ENCODE measurements at places on chromosomes 11 and 22. TPM values are rescaled to one million over a fixed set of nuclear protein-coding genes. Genes with fewer than 3 reads are reported as not detected.

KIRREL3 gene
- total RNA-seq, result not detected

HPX gene
- 1.7 TPM for total RNA-seq

CYP2D6 gene
- 9.6 TPM for total RNA-seq

DNA sequence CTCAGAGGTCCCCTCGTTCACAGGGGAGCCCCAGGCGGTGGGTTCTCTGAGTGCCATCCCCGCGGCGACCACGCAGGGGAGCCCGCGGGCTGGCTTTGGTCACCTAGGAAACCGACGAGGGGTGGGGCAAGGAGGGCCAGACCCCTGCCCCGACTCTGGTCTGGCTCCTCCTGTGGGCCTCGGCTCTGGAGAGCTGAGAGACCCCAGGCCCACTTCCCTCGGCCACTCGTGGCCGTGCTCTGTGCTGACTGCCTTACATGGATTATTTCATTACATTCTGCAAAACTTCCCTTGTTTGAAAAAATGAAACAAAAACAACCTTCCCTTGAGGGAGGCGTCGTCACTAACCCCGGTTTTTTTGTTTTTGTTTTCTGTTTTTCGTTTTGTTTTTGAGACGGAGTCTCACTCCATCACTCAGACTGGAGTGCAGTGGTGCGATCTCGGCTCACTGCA is 15.1 kb upstream of the CYTH4 start:
- H3K4me1 ChIP-seq, result peaks cover 29% of the 10 kb centered on the region
- H3K4me3 ChIP-seq, result peak overlapping the region; percentile 87
- peak; percentile 68 for DNase-seq
- H3K27me3 ChIP-seq, result no peaks in the 10 kb centered on the region
- peak overlapping the region; percentile 98 for H3K27ac ChIP-seq

- DNase-seq, result no peak
- H3K27ac ChIP-seq, result no peak overlapping the region
- peaks cover 34% of the 10 kb centered on the region for H3K27me3 ChIP-seq
- H3K4me1 ChIP-seq, result no peaks in the 10 kb centered on the region
- no peak overlapping the region for H3K4me3 ChIP-seq
Measured at GRCh38 chr11:119473226-119473625, 50.3 kb upstream of the THY1 start.

DNA sequence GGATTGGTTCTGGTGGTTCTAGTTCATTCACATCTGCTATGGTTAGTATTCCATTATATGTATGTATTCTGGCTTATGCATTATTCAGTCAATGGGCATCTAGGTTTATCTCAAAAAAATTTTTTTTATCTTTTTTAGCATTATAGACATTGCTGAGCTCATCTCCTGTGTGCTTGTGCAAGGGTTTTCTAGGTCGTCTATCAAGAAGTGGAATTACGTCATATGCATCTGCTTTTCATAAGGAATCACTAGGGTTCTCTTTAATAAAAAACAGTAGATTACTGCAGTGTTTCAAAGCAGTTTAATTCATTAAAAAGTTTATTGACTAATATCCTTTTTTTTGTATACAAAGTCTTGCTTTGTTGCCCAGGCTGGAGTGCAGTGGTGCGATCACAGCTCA is 21.3 kb downstream of the TBC1D22A start:
- no peak overlapping the region for H3K4me3 ChIP-seq
- peaks cover 22% of the 10 kb centered on the region for H3K36me3 ChIP-seq
- no peaks in the 10 kb centered on the region for H3K27me3 ChIP-seq
- no peak for DNase-seq
- peak overlapping the region; percentile 32 for H3K27ac ChIP-seq

DNA sequence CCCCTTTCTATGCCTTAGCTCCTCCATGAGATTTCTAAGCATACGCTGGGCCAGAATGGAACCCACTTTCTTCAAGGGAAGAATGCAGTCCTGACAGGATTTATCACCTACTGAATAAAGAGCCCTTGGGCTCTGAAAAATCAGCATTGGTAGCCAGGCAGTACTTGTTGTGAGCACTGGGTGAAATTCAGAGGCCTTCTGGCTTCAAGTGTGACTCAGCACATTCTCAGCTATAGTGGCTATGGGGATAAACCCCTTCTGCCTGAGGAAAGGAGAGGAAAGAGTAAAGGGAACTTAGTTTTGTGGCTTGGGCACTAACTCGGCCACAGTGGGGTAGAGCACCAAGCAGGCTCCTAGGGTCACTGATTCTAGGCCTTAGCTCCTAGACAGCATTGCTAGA is 574.8 kb downstream of the JRKL start:
- H3K36me3 ChIP-seq, result no peaks in the 10 kb centered on the region
- no peak for DNase-seq
- H3K27ac ChIP-seq, result no peak overlapping the region
- no peak overlapping the region for H3K4me3 ChIP-seq
- H3K4me1 ChIP-seq, result no peaks in the 10 kb centered on the region

- no peaks in the 10 kb centered on the region for H3K4me1 ChIP-seq
- no peak overlapping the region for H3K4me3 ChIP-seq
- no peak overlapping the region for H3K27ac ChIP-seq
Measured at GRCh38 chr11:32374261-32374711, 61.1 kb downstream of the WT1 start.

DNA sequence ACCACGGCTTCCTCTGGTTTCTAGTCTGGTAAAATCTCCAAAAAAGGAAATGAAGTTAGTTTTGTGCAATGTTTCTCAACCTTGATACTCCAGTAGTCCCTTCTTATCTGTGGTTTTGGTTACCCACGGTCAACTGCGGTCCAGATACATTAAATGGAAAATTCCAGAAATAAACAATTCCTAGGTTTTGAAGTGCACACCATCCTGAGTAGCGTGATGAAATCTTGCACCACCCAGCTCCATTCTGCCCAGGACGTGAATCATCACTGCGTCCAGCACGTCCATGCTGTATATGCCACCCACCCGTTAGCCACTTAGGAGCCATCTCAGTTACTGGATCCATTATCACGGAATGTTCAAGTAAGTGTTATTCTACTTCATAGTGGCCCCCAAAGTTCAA is 117.0 kb downstream of the FBXO7 start:
- no peaks in the 10 kb centered on the region for H3K4me1 ChIP-seq
- no peak for DNase-seq
- no peak overlapping the region for H3K4me3 ChIP-seq
- peaks cover 9% of the 10 kb centered on the region for H3K27me3 ChIP-seq
- no peaks in the 10 kb centered on the region for H3K36me3 ChIP-seq
- H3K27ac ChIP-seq, result no peak overlapping the region

GRCh38 chr11:47924184-47924691 is 56.1 kb upstream of the PTPRJ start:
- H3K27me3 ChIP-seq, result no peaks in the 10 kb centered on the region
- peak overlapping the region; percentile 44 for H3K27ac ChIP-seq
- H3K4me3 ChIP-seq, result no peak overlapping the region
- H3K36me3 ChIP-seq, result no peaks in the 10 kb centered on the region
- H3K4me1 ChIP-seq, result peaks cover 29% of the 10 kb centered on the region
- DNase-seq, result no peak

DNA sequence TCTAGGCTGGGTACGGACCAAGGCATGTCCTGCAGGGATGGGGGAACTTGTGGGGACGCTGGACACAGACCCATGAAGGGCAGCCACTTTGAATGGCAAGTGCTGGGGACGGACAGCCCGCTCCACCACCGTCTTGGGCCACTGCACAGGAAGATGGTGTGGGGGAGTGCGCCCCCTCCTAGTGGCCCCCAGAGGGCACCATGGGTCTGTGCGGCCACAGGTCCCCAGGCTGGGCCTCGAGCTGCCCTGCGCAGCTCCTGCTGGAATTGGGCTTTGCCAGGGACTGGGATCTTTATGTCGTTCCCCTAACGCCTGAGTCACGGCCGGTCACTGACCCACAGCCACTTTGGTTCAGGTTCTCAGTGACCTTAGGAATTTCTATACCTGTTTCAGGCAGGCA is 44.4 kb downstream of the NAT10 start:
- peaks cover 12% of the 10 kb centered on the region for H3K4me1 ChIP-seq
- H3K27me3 ChIP-seq, result no peaks in the 10 kb centered on the region
- H3K27ac ChIP-seq, result no peak overlapping the region
- DNase-seq, result no peak
- H3K36me3 ChIP-seq, result peaks cover 53% of the 10 kb centered on the region
- H3K4me3 ChIP-seq, result no peak overlapping the region

DNA sequence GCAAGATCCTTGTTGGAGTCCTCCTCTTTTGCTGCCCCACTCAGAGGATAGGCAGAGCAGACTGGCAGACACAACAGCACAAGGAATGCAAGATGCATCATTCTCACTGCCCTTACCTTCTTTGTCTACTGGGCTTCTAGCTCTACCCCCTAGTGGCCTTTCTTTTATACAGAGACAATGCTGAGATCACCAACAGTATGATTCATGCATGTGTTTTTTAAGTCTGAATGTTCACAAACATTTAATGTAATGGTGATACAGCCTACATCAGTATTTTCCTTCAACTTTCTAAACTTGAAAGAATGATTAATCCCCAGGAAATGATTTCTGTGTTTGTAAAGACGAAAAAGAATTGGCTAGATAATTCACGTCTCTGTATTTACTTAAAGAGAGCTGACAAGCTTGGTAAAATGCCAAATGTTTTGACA is at the start of gene MMP10:
Gene MMP10 (minus strand): TSS at position 138 of the 428 bp plus-strand sequence. CDS start 37 bp downstream, at position 101.
- H3K4me1 ChIP-seq, result no peaks in the 10 kb centered on the region
- H3K27ac ChIP-seq, result no peak within 1 kb of the TSS
- no peaks in the 10 kb centered on the region for H3K36me3 ChIP-seq

DNA sequence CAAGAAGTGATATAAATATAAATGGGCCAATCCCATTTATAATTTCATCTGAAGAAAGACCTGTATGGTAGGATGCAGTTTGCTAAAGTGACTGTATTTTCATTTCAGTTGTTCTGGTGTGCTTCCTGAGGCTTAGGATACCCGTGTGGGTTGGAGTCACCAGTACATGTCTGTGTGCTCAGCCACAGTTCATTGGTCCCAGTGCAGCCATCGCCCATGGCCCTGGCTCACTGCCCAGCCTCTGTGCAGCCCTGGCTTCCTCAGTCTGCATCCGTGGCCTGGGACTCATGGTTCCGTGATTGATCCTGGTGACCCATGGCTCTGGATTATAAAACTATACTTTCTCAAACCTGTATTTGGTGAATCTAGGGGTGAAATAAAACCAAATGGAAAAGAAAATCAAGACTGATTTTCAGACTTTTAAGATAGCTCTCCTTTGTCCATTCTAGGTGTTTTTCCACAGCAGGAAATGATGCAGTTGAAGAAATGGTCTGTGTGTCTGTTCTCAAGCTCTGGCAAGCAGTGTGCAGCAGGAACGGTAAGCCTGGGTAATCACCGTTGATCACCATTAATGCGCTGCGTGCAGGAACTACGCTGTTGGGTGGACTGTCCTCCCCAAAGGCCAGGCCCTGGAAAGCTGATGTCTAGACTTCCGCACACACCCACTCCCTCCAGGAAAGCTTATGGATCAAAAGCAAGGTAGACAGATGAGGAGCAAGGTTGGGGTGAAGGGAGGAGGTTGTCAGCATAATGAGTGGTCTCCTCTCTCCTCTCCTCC is 27.2 kb downstream of the TTC12 start:
- peaks cover 5% of the 10 kb centered on the region for H3K36me3 ChIP-seq
- H3K27me3 ChIP-seq, result no peaks in the 10 kb centered on the region
- no peaks in the 10 kb centered on the region for H3K4me1 ChIP-seq
- no peak overlapping the region for H3K4me3 ChIP-seq
- no peak for DNase-seq

- DNase-seq, result no peak
- no peak overlapping the region for H3K4me3 ChIP-seq
- no peaks in the 10 kb centered on the region for H3K27me3 ChIP-seq
- H3K36me3 ChIP-seq, result peaks cover 65% of the 10 kb centered on the region
- H3K27ac ChIP-seq, result no peak overlapping the region
Measured at GRCh38 chr11:64202992-64203391, 3.5 kb upstream of the FERMT3 start.

DNA sequence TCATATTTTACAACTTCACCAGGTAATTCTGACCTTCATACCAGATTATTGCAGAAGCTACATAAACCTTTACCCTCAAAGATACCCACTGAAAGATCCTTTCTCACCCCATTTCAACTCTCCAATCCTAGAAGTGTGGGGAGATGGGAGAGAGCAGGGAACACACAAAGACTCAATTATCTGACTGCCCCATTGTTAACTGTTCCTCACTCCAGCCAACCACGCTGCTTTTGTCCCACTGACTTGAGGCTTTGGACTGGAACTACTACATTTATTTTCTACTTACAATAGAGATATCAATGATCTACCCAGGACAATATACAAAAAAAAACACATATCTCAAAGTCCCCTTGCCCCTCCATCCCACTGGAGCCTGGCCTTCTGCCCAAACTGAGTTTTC is 44.7 kb upstream of the SLN start:
- H3K36me3 ChIP-seq, result peaks cover 10% of the 10 kb centered on the region
- H3K27ac ChIP-seq, result no peak overlapping the region
- H3K4me1 ChIP-seq, result no peaks in the 10 kb centered on the region

DNA sequence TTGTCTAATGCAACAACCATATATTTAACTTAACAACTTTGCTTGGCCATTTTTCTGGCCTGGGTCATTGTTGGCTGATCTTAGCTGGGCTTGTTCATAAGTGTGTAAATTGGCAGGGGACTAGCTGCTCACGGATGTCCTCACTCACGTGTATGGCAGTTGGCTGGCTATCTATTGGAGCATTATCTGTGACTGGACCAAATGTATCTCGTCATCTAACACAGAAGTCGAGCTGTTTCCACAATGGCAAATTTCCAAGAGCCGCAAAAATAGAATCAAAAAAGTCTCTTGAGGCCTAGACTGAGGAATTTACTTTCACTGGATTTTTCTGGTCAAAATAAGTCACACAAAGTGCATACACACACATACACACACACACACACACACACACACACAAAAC is 893.3 kb downstream of the FAM181B start:
- H3K4me3 ChIP-seq, result no peak overlapping the region
- H3K27ac ChIP-seq, result no peak overlapping the region
- H3K4me1 ChIP-seq, result peaks cover 8% of the 10 kb centered on the region
- no peaks in the 10 kb centered on the region for H3K27me3 ChIP-seq

DNA sequence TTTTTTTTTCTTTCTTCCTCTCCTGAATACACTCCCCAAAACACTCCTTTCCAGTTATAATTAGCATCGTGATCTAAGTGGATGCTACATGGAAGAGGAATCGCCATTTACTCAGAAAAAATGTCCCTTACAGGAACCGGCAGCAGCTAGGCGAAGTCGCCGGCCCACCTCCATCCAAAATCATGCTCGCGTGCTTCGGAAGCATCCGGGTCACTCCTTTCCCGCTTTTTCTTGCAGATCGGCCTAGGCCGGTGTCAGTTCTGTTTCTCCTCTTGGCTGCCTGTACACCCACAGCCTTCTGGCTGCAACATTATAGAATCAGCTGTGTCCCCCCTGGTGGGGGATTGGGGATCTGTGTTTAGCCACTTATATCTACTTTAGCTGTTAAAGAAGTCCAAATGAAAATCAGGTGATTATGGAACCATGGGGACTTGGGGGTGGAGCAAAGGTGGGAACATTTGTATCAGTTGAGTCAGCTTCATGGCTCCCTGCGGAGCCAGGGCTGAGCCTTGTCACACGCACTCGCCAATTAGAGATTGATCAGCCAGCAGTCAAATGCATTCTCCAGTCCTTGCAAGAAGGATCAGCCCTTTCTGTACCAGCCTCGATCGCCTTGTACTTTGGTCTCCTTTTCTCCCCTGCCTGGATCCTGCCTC is 36.3 kb downstream of the ASRGL1 start:
- no peaks in the 10 kb centered on the region for H3K27me3 ChIP-seq
- no peak for DNase-seq
- no peaks in the 10 kb centered on the region for H3K36me3 ChIP-seq

All from naive thymus-derived CD8-positive, alpha-beta T cell (primary cell).